ENCODE measurements at places on chromosomes 4 and X. TPM values are rescaled to one million over a fixed set of nuclear protein-coding genes. Genes with fewer than 3 reads are reported as not detected.
A peak's percentile ranks its signal among the peaks of the same experiment; 100 is the strongest.

Gene ZNF711
- 1.8 TPM for total RNA-seq

Gene BEX5
- 5.4 TPM for total RNA-seq

Gene PCDH19
- 0.03 TPM for total RNA-seq

Gene MAGED4
- 1.3 TPM for total RNA-seq

Gene CXorf49
- total RNA-seq: not detected

Gene FRMD7
- total RNA-seq: not detected

Gene PRKG2
- 2.2 TPM for total RNA-seq

Gene TRAM1L1
- total RNA-seq: not detected

Gene TRIML1
- not detected for total RNA-seq

Gene MAGEC3
- not detected for total RNA-seq

Gene SHROOM2
- 0.03 TPM for total RNA-seq

Gene TMPRSS11B
- total RNA-seq: not detected

Gene MAGEA4
- not detected for total RNA-seq

Gene XAGE1A
- total RNA-seq: not detected

Gene ANKRD50
- 0.41 TPM for total RNA-seq

Gene FAM149A
- total RNA-seq: 1.8 TPM

Gene GDI1
- 186 TPM for total RNA-seq

Gene FRMPD4
- not detected for total RNA-seq

- H3K27me3 ChIP-seq: no peaks in the 10 kb centered on the region
- H3K36me3 ChIP-seq: no peaks in the 10 kb centered on the region
- H3K4me1 ChIP-seq: no peaks in the 10 kb centered on the region
- no peak for DNase-seq
- H3K4me3 ChIP-seq: no peak overlapping the region
These were observed 1.8 kb downstream of the PCSK1N start for GRCh38 chrX:48833542-48834138.

DNA sequence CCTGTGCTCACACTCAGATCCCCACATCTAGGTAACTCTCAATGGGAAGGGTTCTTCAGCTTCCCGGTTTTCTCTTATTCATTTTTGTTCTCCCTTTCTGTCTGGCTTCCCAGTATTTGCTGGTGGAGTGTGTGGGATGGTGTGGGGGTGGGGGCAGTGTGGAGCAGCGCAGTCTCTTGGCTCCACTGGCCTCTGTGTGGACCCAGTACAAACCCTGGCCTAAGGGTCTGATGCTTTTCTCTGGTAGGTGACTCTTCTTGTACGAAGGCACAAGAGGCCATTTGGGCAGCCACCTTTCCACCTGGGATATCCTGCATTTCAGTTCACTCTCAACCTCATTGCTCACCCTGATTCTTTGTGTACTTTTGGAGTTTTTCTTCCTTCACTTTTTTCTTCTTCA is 71.3 kb downstream of the NBDY start:
- no peak for DNase-seq
- peaks cover 56% of the 10 kb centered on the region for H3K4me1 ChIP-seq
- peaks cover 4% of the 10 kb centered on the region for H3K36me3 ChIP-seq
- peak overlapping the region; percentile 68 for H3K27ac ChIP-seq
- H3K4me3 ChIP-seq: no peak overlapping the region

- no peaks in the 10 kb centered on the region for H3K4me1 ChIP-seq
- H3K27me3 ChIP-seq: no peaks in the 10 kb centered on the region
- no peak for DNase-seq
- no peak overlapping the region for H3K27ac ChIP-seq
- H3K36me3 ChIP-seq: peaks cover 23% of the 10 kb centered on the region
These were observed 71.0 kb downstream of the RELL1 start for GRCh38 chr4:37615059-37615719.

- H3K4me1 ChIP-seq: peaks cover 14% of the 10 kb centered on the region
- no peaks in the 10 kb centered on the region for H3K36me3 ChIP-seq
- H3K27me3 ChIP-seq: peaks cover 34% of the 10 kb centered on the region
- H3K4me3 ChIP-seq: no peak overlapping the region
- H3K27ac ChIP-seq: no peak overlapping the region
These were observed 53.8 kb upstream of the HGFAC start for GRCh38 chr4:3387943-3388361.

DNA sequence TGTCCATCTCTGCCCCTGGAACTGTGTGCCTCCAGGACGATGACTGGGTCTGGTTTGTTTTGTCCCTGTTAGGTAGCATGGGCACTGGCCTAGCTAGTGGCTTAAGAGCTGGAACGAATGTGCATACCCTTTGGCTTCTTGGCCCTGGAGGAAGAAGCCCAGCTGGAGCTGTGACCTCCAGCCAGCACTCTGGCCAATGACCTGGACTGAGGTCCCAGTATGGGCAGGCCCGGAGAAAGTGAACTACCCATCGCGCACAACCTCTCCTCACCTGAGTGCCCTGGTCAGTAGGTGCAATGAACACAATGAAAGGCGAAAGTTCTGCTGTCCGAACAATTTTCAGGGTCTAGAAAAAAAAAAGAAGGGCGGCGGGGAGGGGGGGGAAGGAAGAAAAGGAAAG is 18.3 kb downstream of the DKC1 start:
- no peaks in the 10 kb centered on the region for H3K27me3 ChIP-seq
- peaks cover 4% of the 10 kb centered on the region for H3K4me1 ChIP-seq
- peaks cover 2% of the 10 kb centered on the region for H3K36me3 ChIP-seq
- DNase-seq: no peak

- DNase-seq: no peak
- H3K36me3 ChIP-seq: no peaks in the 10 kb centered on the region
- no peaks in the 10 kb centered on the region for H3K27me3 ChIP-seq
- H3K27ac ChIP-seq: no peak overlapping the region
- H3K4me3 ChIP-seq: no peak overlapping the region
These were observed 166.1 kb downstream of the BCOR start for GRCh38 chrX:39931529-39932282.

DNA sequence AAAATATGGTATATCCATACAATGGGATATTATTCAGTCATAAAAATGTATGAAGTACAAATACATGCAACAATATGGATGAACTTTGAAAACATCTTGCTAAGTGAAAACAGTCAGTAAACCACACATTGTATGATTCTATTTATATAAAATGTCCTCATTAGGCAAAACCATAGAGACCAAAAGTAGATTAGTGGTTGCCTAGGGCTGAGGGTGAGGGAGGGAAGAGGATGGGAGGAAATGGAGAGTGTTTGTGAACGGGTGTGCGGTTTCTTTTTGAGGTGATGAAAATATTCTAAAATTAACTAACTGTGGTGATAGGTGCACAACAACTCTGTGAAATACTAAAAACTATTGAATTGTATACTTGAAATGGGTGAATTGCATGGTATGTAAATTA is 29.6 kb downstream of the TEX11 start:
- no peak overlapping the region for H3K4me3 ChIP-seq
- no peaks in the 10 kb centered on the region for H3K4me1 ChIP-seq
- no peaks in the 10 kb centered on the region for H3K27me3 ChIP-seq
- H3K27ac ChIP-seq: no peak overlapping the region

- DNase-seq: peak; percentile 5
- H3K27me3 ChIP-seq: no peaks in the 10 kb centered on the region
- no peak overlapping the region for H3K27ac ChIP-seq
- H3K36me3 ChIP-seq: no peaks in the 10 kb centered on the region
- peaks cover 8% of the 10 kb centered on the region for H3K4me1 ChIP-seq
- H3K4me3 ChIP-seq: no peak overlapping the region
These were observed 26.0 kb downstream of the MANBA start for GRCh38 chr4:102734591-102735385.

GRCh38 chrX:69085151-69085550 is 80.1 kb downstream of the PJA1 start:
- no peaks in the 10 kb centered on the region for H3K27me3 ChIP-seq
- H3K4me3 ChIP-seq: no peak overlapping the region
- H3K4me1 ChIP-seq: no peaks in the 10 kb centered on the region
- no peaks in the 10 kb centered on the region for H3K36me3 ChIP-seq

DNA sequence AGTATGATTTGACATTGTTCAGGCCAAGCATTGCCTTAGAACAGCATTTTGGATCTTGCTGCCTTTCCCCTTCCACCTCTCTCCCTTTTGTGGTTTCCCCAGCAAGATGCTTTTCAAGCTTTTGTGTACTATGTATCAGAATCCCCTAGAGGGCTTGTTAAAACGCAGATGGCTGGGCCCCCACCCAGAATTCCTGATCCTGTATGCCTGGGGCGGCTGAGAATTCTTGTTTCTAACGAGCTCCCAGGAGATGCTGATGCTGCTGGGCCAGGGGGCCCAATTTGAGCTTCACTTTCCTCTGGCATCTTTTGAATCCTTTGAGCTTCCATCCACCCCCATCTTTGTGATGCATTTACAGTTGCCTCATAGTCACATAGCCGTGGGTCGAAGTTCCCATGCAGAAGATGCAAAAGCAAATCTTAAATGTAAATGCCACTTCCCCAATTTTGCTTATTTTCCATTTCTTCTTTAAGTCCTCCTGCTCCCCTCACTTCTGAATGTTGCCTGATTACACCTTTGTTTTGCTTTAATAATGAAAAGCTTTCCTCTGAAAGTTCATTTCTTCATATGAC is 18.5 kb downstream of the HCCS start:
- no peak overlapping the region for H3K4me3 ChIP-seq
- H3K27ac ChIP-seq: no peak overlapping the region
- no peaks in the 10 kb centered on the region for H3K27me3 ChIP-seq
- H3K36me3 ChIP-seq: no peaks in the 10 kb centered on the region

- H3K27me3 ChIP-seq: no peaks in the 10 kb centered on the region
- no peaks in the 10 kb centered on the region for H3K4me1 ChIP-seq
- no peak overlapping the region for H3K4me3 ChIP-seq
- no peak for DNase-seq
- H3K27ac ChIP-seq: no peak overlapping the region
- no peaks in the 10 kb centered on the region for H3K36me3 ChIP-seq
These were observed 497.6 kb downstream of the PRR32 start for GRCh38 chrX:127317159-127317558.

DNA sequence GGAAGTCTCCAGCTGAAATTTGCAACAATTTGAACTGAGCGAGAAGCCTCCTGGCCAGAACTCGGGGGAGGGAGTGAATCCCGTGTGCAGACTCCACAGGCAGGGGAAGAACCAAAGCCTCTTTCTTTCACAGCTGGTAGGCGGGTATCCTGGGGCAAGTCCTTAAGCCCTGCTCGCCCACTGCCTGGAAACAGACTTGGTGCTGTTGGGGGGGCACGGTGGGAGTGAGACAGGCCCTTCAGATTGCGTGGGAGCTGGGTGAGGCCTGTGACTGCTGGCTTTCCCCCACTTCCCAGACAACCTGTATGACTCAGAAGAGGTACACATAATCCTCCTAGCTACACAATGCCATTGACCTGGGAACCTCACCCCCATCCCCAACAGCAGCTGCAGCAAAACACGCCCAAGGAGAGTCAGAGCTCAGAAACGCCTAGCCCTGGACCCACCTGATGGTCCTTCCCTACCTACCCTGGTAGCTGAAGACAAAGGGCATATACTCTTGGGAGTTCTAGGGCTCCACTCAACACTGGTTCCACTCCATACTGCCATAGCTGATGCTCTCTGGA is 22.4 kb upstream of the RLIM start:
- H3K4me3 ChIP-seq: no peak overlapping the region
- no peak overlapping the region for H3K27ac ChIP-seq
- no peaks in the 10 kb centered on the region for H3K36me3 ChIP-seq
- H3K4me1 ChIP-seq: no peaks in the 10 kb centered on the region
- H3K27me3 ChIP-seq: peaks cover 4% of the 10 kb centered on the region

- DNase-seq: no peak
- H3K4me3 ChIP-seq: no peak overlapping the region
- H3K27me3 ChIP-seq: no peaks in the 10 kb centered on the region
- H3K4me1 ChIP-seq: no peaks in the 10 kb centered on the region
These were observed 44.1 kb upstream of the UPRT start for GRCh38 chrX:75229774-75230173.

DNA sequence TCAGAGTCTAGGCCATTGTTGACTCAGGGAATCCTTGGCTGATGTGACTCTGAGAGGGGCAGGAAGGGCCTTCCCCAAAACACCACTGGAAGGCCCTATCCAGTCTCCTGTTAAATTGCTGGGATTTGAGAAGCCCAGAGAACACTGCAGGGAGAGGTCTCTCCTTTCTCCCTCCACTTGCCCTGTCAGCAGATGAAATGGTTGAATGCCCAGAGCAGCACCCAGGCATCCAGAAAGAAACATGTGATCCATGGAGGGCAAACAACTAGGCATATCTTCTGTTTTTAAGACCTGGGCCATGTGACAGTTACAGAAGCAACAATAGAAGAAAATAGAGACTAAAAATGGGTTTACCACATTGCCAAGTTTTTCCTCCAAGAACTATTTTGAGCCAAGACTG is 291.1 kb downstream of the QDPR start:
- no peaks in the 10 kb centered on the region for H3K4me1 ChIP-seq
- no peaks in the 10 kb centered on the region for H3K36me3 ChIP-seq
- peaks cover 6% of the 10 kb centered on the region for H3K27me3 ChIP-seq
- H3K27ac ChIP-seq: no peak overlapping the region
- DNase-seq: no peak
- H3K4me3 ChIP-seq: no peak overlapping the region

DNA sequence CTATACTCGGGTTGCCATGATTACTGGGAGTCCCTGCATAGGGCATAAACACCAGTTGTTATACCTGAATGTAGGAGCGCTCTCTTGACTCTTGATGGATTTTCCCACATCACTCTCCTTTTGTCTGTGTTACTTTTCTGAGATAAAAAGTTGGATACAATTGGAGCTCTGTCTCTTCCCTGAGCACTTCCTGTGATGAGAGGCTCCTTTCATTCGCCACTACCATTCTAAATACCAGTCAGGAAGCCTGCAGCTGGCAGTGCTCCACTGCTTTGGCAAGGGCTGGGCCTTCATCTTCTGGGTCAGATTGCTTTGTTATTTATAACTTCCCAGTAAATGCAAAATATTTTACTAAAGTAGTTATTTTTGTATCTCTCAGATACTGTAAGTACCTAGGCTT is 13.9 kb downstream of the TCEANC start:
- no peak overlapping the region for H3K4me3 ChIP-seq
- no peak overlapping the region for H3K27ac ChIP-seq
- no peaks in the 10 kb centered on the region for H3K27me3 ChIP-seq

DNA sequence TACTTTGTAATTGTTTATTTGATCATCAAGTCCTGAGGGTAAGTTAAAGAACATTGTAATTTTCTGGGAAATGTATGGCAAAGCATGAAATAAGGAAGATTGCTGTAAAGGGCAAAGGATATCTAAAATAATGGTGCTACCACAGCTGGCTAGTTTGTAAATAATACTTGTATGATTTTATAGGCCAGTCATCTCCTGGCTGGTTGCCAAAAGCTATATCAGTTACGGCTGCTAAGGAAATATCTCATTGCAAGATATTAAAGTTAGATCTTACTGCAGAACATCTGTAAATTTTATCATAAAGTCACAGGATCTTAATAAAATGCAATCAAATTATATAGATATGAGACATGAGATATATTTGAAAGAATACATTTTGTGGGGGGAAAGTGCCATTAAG is 150.8 kb upstream of the CXCL13 start:
- H3K27me3 ChIP-seq: no peaks in the 10 kb centered on the region
- H3K4me3 ChIP-seq: no peak overlapping the region
- H3K4me1 ChIP-seq: no peaks in the 10 kb centered on the region
- H3K27ac ChIP-seq: no peak overlapping the region
- no peak for DNase-seq

DNA sequence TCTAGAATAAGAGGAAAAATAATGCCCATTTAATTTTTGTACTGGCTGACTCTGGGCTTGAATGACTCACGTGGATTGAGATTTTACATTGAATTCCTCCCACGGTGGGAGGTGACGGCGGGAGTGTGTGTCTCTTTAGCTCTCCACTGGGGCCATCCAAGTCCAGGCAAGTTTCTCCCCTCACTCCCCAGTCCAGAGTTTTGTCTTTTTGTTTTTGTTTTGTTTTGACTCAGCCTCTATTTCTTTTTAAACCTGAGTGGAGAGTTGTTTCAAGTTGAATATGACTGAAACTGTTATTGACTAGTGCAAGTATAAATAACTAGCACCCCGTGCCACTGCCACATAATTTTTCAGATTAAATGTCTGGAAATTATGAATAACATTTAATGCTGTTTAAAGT is 13.6 kb downstream of the CHST7 start:
- peak overlapping the region; percentile 66 for H3K27ac ChIP-seq
- H3K4me1 ChIP-seq: peaks cover 2% of the 10 kb centered on the region
- no peaks in the 10 kb centered on the region for H3K36me3 ChIP-seq
- no peaks in the 10 kb centered on the region for H3K27me3 ChIP-seq
- no peak for DNase-seq
- H3K4me3 ChIP-seq: no peak overlapping the region

All from T-cell (primary cell).